NCI-H187 (cell line): ENCODE measurements at places on chromosomes 12 and 14.

DNA sequence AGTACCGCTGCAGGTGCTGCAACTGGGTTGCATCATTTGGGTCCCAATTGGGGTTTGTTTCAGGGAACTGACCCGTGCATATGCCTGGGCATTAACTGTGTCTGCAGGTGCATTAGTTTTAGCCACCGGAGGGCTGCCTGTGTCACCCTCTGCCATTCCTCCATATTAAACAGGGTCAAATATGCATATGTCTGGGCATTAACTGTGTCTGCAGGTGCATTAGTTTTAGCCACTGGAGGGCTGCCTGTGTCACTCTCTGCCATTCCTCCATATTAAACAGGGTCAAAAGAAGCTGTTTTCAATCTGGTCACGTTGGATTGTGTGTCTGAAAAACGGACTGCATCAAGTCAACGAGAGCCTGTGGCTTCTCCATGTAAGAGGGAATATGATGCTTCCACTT, 1317.0 kb downstream of the TMEM121 start:
- no peak for DNase-seq

DNA sequence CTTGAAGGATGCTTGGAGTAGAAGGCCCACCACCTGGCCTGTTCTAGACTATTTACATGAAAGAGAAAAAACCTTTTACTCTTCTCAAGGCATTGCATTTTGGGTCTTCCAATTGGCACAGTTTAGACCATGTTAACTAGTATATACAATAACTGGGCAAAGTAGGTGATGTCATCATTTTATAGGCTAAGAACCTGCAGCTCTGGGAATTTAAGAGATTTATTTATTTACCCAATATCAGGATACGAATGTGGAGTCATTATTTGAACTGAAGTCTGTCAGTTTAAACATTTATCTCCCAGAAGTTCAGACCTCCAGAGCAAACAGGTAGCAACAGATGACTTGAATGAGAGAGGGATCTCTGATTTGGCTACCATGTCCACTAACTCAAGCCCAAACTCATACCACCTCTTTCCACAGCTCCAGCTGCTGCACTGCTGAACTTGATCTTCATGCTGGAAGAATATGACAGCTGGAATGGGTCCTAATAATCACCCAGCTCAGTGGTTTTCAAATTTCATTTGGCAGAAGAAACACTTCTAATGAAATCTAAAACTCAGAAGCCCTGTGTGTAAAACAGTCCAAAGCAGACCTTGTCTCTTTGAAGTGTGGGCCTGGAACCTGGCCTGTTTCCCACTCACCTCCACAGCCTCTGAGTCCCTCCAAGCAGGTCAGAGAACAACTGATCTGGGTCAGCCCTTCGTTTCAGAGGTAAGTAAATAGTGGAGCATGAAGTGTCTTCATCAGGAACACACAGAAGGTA, 179.2 kb downstream of the EMP1 start:
- DNase-seq, result no peak

DNA sequence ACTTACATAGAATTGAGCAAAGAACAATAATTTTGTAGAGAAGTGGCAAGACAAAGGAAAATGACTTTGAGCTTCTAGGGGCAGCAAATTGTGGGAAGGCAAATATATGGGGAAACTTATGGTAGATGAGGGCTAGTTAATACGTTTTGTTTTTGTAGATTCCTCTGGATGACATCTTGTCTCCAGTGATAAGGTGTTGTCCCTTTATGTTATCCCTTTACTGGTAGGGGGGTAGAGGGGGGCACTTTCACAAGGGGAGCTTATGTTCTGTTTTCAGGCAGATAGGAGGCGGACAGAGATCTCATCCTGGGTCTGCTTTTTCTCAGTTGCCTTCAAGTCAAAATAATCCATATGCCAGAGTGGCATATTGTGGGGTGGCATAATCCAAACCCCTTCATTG, 106.5 kb upstream of the AMIGO2 start:
- no peak for DNase-seq

DNA sequence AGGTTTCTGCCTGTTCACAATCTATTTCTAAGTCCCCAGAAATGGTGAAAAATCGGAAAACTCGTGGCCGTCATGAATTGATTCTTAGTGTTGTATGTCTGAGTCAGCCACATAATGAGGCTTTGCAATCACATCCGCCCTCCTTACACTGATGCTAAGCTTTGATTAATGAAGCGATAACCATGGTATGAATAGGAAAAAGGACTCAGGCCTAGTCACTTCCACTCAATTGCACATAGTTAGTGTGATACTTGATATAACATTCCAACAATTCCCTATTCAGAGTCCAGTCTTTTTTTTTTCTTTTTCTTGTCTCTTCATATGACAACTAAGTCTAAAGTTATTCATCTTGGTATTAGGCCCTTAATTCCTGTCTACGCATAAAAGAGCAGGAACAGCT, 1231.0 kb downstream of the VRK1 start:
- DNase-seq, result no peak

DNA sequence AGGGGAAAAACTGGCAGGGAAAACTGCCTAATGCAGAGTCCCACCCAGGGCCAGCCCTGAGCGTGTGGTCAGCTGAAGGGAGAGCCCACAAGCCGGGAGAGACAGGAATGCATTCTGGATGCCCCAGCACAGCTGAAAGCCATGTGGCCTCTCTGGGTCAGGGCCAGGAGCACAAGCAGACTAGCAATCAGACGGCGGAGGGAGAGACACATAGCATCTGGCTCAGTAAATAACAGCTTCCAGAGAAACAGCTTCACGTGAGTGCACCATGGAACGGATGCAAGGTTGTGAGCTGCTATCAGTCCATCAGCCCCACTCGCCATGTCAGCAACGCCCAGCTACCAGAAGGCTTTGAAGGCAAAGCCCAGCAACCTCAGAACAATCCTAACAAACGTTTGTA, 28.2 kb upstream of the TMEM106C start:
- no peak for DNase-seq
